Stimulated activated CD4-positive, alpha-beta T cell treated with anti-CD3 and anti-CD28 coated beads, Interleukin-2, amount 100 ng/mL, for 24 hours (primary cell): ENCODE measurements at places on chromosomes 1 and 21.

GRCh38 chr1:24250791-24251190 lies 63.7 kb upstream of the IFNLR1 start:
- no peak for DNase-seq

GRCh38 chr1:162690672-162691434 lies 58.6 kb downstream of the DDR2 start:
- DNase-seq, result no peak

GRCh38 chr1:204528241-204528640 lies 12.0 kb downstream of the MDM4 start:
- no peak for DNase-seq

- DNase-seq, result no peak
Observed at GRCh38 chr1:163290025-163290640, 31.6 kb upstream of the NUF2 start.

- no peak for DNase-seq
Observed at GRCh38 chr1:91065337-91065736, 43.5 kb upstream of the ZNF644 start.

- no peak for DNase-seq
Observed at GRCh38 chr1:108590441-108590840, 30.5 kb downstream of the EEIG2 start.

DNA sequence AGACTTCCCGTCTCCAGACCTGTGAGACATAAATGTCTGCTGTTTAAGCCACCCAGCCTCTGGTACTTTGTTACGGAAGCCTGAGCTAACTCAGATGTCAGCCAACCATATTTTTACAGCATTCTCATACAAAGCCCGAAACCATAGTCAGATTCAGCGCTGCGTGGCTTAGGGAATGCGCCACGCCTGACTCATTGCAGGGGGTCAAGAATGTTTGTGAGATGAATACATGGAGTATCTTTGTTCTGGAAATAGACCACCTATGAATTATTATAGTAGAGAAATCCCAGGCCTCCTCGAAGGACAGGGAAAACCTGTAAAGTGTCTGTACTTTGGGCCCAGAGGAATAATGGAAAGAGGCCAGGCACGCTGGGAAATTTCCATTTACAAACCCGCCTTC lies 434.8 kb downstream of the CAMTA1 start:
- no peak for DNase-seq

DNA sequence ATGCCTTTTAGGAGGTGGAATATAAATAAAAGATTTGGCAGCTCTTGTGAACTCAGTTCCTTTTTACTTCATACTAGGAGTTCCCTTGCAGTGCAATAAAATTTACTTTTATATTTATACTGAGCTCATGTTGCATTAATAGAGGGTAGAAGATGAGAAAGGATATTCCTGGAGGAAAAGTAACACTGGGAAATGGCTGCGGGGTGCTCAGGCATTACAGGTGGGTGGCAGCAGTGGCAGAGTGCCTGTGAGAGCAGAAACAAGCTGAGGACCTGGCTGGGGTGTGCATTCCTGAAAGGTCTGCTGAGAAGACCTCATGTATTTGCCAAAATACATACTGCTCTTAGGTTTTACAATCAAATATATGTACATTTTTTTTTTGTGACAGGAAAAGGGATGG lies 126.9 kb downstream of the COQ8A start:
- DNase-seq, result no peak
